ENCODE measurements at places on chromosomes 4 and X. TPM values are rescaled to one million over a fixed set of nuclear protein-coding genes. Genes with fewer than 3 reads are reported as not detected.

DNA sequence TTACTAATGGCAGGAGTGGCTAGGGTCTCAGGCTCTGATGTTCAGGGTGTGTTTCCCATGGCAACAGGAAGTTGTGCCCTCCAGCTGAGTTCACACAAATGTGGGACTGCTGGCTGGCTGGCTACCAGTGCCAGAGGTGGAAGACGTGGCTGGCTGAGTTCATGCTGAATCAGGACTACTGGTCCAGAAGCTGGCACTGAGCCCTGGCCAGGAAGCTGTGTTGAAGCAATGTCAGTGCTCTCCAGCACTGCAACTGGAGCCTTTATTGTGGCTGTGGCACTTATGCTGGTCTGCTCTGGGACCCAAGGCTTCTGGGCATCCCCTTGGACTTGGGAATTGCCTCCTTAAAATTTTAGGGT is 42.0 kb upstream of the ZXDA start:
- no peak overlapping the region for H3K27ac ChIP-seq
- H3K4me1 ChIP-seq = no peaks in the 10 kb centered on the region
- DNase-seq = no peak
- H3K36me3 ChIP-seq = no peaks in the 10 kb centered on the region
- no peak overlapping the region for H3K4me3 ChIP-seq
- H3K27me3 ChIP-seq = no peaks in the 10 kb centered on the region

DNA sequence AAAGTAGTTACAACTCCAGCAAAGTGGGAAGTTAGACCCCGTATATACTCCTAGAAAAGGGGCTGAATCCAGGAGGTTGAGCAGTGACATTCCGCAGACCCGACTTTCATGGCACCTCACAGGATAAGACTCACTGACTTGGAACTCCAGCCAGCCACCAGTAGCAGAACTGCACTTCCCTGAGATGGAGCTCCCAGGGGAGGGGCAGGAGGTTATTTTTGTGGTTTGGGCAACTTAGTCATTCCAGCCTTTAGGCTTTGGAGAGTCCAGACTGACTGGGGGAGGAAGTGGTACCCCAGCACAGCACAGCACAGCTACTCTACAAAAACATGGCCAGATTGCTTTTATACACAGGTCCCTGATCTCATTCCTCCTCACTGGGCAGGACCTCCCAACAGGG is 319.1 kb downstream of the PCDH19 start:
- H3K4me3 ChIP-seq = no peak overlapping the region
- H3K36me3 ChIP-seq = no peaks in the 10 kb centered on the region
- no peaks in the 10 kb centered on the region for H3K27me3 ChIP-seq
- no peaks in the 10 kb centered on the region for H3K4me1 ChIP-seq
- no peak overlapping the region for H3K27ac ChIP-seq

DNA sequence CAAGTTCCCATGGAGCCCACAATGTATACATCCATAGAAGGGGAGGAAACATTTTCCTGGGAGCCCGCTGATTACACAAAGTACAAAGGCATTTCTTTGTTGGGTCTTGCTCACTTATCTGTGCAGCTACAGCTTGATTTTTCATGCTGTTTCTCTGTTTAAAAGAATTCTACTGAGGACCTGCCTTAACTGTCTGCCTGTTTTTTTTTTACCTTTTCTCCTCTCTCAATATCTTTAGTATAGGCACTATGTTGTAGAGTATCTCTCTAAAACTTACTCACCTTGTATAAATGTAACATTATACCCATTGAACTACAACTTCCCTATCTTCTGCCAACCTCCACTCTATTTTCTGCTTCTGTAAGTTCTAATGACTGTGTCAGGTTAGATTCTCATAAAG is 494.6 kb upstream of the EPHA5 start:
- H3K4me3 ChIP-seq = no peak overlapping the region
- no peak for DNase-seq
- H3K27me3 ChIP-seq = no peaks in the 10 kb centered on the region
- no peak overlapping the region for H3K27ac ChIP-seq

GRCh38 chr4:154421618-154422017 is 70.0 kb downstream of the DCHS2 start:
- H3K4me3 ChIP-seq = no peak overlapping the region
- no peak overlapping the region for H3K27ac ChIP-seq
- no peaks in the 10 kb centered on the region for H3K36me3 ChIP-seq
- H3K27me3 ChIP-seq = no peaks in the 10 kb centered on the region

DNA sequence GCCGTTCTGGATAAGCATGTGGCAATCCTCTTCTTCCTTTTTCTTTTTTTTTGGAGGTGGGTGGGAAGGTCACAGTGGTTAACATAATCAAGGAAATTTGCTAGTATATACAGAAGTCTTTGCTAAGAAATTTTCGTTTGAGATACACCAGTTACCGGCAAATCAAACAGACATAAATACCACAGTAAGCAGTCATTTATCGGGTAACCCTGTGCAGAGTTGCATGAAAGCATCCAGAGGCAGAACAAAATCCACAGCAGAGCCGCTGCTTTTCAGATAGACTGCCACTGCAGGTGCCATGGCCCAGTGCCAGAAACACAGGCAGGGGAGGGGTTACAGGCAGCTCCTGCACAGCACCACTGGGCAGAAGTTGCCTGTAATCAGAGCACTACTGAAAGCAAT is 179.1 kb upstream of the MAB21L2 start:
- no peak overlapping the region for H3K4me3 ChIP-seq
- H3K27me3 ChIP-seq = no peaks in the 10 kb centered on the region
- no peaks in the 10 kb centered on the region for H3K36me3 ChIP-seq
- H3K4me1 ChIP-seq = no peaks in the 10 kb centered on the region

DNA sequence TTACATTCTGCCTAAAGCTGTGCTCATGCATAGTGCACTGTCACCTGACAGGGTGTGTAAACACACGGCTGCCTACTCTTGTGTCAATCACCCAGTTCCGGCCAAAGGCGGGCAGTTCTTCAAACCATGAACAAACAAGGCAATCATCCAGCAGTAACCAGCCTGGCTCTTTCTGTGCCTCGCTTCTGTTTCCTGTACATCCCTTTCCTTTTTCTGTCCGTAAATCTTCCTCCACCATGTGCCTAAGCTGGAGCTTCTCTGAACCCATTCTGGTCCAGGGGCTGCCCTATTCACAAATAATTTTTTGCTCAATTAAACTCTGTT is 60.8 kb upstream of the CBR4 start:
- H3K4me3 ChIP-seq = peak overlapping the region; percentile 53
- peaks cover 47% of the 10 kb centered on the region for H3K4me1 ChIP-seq
- H3K27me3 ChIP-seq = no peaks in the 10 kb centered on the region
- no peaks in the 10 kb centered on the region for H3K36me3 ChIP-seq
- peak overlapping the region; percentile 97 for H3K27ac ChIP-seq
- DNase-seq = peak; percentile 85

DNA sequence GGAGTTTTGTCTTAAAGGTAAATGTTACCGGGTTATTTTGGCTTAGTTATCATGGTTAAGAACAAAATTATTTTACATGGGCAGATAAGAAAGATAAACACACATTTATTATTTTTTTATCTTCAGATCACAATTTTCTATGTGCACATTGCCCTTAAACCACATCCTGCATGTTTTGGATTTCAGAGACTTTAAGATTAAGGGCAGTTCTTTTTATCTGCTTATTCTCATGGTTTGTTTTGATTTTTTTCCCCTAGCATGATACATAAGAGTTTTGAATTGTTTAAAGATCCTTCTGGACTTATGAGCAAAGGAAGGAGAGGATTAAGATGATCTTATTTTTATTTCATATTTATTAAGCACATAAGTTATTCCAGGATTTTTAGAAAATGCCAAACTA is 190.1 kb upstream of the BMP3 start:
- H3K4me3 ChIP-seq = no peak overlapping the region
- no peaks in the 10 kb centered on the region for H3K27me3 ChIP-seq
- no peak overlapping the region for H3K27ac ChIP-seq
- H3K36me3 ChIP-seq = no peaks in the 10 kb centered on the region
- no peak for DNase-seq

GRCh38 chr4:99361268-99361898 is 8.8 kb upstream of the ADH1C start:
- H3K4me3 ChIP-seq = no peak overlapping the region
- no peaks in the 10 kb centered on the region for H3K27me3 ChIP-seq
- H3K36me3 ChIP-seq = no peaks in the 10 kb centered on the region
- no peaks in the 10 kb centered on the region for H3K4me1 ChIP-seq
- no peak overlapping the region for H3K27ac ChIP-seq
- no peak for DNase-seq

DNA sequence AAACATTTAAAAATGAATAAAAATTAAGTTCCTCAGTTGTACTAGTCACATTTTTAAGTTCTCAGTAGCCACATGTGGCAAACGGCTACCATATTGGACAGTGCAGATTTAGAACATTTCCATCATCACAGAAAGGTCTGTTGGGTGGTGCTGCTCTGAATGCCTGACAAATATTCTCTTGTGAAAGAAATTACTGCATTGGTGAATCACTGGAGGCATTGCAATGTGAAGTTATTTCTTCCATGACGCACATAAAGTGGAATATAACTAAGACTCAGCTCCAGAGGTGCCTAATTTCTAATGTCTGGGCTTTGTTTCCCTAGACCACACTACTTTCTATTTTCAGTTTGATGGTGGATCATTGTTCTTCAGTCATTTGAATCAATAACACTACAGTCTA is 44.9 kb downstream of the CLNK start:
- no peak for DNase-seq
- H3K36me3 ChIP-seq = no peaks in the 10 kb centered on the region
- H3K4me3 ChIP-seq = no peak overlapping the region
- H3K27me3 ChIP-seq = no peaks in the 10 kb centered on the region
- H3K27ac ChIP-seq = no peak overlapping the region

UVSSA gene
- total RNA-seq = 24.3 TPM

SLBP gene
- 61.7 TPM for total RNA-seq

SLC4A4 gene
- 0.44 TPM for total RNA-seq
